Activated T-cell treated with anti-CD3 and anti-CD28 coated beads for 1 hour (primary cell): ENCODE measurements at places on chromosomes 13 and 19.

DNA sequence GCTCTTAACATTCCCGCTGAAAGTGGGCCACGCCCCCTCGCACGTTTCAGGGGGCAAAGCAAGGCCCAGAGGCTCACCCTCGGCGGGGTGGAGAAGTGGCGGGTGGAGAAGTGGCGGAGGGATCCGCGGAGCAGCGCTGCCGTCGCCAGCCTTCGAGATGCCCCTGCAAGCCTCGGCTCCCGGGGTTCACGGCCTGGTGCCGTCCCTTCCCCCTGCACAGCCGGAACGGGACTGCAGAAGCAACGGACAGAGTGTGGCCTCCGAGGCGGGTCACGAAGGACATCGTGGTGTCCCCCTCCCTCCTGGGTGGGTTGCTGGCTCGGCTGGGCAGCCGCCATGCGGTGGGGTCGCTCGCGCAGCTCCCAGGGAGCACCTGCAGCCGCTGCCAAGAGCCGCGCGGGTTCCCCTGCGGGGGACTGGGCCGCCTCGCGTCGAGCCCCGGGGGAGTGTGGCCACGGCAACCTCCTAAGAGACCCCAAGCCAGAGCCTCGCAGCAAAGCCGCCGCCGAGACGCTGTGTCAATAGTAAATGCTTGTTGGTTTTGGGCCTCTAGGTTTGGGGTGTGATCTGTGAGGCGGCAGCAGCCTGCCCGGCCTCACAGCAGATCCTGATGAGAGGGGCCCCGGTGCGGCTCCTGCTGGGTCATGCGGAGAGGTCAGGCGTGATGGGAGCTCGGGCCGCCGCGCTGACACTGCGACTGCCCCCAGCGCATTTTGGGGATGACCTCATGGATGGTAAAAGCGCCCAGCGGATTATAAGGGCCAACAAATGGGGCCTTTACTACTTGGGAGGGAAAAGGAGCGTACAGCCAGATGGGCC, 5.5 kb downstream of the TPGS1 start:
- no peak for DNase-seq

- DNase-seq, result peak; percentile 36
Measured at GRCh38 chr19:32570081-32570785, 10.8 kb upstream of the PDCD5 start.

DNA sequence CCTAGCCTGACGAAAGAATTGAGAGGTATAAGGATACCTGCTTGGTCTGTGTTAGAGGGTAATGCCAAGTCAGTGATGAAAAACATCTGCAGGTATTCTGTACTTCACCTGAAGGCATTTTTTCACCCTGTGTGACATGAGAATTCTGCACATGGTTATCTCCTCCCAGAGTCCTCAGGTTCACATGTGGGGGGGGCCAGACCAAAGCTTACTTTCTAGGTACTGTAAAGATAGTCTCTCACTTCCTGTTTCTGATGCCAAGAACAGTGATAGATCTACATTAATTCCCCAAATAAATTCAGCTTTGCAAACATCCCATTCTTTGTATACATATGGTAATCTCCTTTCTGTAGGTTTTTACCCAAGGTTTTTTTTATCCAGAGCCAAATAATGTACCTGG, 53.4 kb downstream of the GPC6 start:
- DNase-seq, result no peak

GRCh38 chr13:112574834-112575613, 12.9 kb downstream of the TUBGCP3 start:
- DNase-seq, result no peak

GRCh38 chr19:46616631-46617322, 8.1 kb downstream of the PTGIR start:
- no peak for DNase-seq

DNA sequence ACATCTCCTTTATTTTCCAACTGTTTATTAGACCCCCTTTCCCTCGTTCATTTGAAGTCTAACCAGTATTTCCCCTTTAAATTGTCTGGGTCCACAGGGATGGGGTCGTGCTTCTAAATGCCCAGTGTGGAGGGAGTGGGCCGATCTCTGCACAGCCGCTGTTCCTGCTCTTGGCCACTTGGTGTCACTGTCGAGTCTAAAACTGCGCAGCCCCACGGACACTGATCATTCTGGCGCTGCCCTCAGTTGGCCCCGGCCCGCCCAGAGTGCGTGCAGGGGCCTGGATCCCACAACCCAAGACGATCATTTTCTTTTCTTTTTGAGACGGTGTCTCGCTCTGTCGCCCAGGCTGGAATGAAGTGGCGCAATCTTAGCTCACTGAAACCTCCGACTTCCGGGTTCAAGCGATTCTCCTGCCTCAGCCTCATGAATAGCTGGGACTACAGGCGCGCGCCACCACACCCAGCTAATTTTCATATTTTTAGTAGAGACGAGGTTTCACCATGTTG, 12.0 kb downstream of the WDR88 start:
- DNase-seq, result peak; percentile 36

DNA sequence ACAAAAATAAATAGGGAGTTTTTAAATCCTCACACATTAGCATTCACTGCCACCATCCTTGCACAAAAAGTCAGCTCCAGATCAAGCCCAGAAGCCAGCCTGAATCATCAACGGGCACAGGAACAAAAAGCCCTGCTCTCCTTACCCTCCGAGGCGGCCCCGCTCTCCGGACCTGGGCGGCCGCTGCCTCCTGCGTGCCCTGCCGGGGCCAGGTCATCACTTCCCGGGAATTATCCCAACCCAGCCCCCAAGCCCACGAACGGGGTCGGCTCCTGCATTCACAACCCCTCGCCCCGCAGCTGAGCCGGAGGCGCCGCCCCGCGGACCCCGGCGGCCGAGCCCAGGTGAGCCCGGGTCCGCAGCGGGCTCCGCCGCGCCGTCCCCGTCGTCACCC, 754 bp downstream of the DNAJB1 start:
- DNase-seq, result no peak

GRCh38 chr13:98890186-98890585, 87.7 kb downstream of the DOCK9 start:
- no peak for DNase-seq

GRCh38 chr13:113607056-113607888, 22.7 kb downstream of the TFDP1 start:
- no peak for DNase-seq

DNA sequence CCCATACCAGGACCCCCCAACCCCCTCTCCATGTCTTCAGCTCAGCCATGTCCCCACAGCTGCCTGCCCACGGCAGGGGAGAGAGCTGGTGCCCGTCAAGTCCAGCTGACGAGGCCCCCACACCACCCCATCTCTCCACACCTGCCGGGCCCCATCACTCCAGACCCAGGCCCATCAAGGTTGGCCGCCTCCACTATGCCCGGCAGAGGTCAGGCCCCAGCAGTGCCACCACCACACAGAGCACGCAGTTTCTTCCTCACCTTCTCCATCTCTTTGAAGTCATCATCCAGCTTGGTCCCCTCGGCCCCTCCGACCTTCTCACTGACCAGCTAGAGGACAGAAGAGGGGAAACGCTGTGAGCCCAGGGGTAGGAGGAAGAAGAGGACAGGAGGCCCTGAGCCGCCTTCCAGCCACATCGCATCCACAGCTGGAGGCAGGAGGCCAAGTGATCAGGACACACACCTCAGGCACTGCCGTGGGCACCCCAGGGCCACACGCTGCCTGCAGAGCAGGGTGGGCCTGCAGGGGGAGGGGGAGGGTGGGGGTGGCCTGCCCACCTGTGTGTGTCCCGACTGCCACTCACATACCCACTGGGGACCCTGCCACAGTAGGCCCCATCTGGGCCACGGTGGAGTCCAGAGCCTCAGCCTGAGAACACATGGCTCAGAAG, 23.4 kb downstream of the MPND start:
- DNase-seq, result no peak

- no peak for DNase-seq
Measured at GRCh38 chr19:3375221-3376090, 9.1 kb downstream of the NFIC start.

DNA sequence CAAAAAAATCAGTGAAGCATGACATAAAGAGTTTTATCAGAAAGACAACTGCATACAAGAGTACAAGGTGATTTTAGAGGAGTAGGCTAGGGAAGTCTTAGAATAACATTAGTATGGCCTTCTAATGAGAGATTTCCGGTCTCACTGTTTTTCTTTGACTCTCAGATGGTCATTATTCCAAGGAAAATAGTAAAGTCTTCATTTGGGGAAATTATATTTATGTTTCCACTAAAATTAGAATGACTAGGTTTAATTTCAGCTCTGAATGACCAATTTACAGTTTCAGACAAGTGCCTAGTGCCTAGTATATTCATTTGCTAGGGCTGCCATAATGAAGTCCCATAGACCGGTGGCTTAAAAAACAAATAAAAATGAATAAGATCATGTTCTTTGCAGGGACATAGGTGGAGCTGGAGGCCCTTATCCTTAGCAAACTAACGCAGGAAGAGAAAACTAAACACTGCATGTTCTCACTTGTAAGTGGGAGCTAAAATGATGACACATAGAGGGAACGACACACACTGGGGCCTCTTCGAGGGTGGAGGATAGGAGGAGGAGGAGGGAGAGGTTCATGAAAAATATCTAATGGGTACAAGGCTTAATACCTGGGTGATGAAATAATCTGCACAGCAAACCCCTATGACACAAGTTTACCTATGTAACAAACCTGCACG, 303.1 kb downstream of the PCDH9 start:
- DNase-seq, result no peak

GRCh38 chr19:46902402-46902766, 41.6 kb downstream of the ARHGAP35 start:
- no peak for DNase-seq

- DNase-seq, result no peak
Measured at GRCh38 chr13:19567820-19568534, 6.6 kb upstream of the TPTE2 start.

GRCh38 chr13:31007417-31007816, 75.0 kb downstream of the TEX26 start:
- no peak for DNase-seq

DNA sequence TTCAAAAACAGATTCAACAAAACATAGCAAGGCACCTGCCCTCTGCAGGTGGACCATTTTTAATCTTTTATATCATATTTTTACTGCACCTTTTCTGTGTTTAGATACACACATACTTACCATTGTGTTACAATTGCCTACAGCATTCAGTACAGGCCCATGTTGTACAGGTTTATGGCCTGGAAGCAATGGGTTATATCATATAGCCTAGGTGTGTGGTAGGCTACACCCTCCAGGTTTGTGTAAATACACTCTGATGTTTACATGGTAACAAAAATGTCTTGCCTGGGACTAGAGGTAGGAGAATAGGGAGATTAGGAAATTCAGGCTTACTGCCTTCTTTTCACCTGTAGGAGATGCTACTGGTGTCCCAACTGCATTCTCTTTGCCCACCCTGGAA, 8.2 kb upstream of the UBAC2 start:
- no peak for DNase-seq
